Head of caudate nucleus (tissue), 42 donors: ENCODE measurements at places on chromosomes 13 and 19.

DNA sequence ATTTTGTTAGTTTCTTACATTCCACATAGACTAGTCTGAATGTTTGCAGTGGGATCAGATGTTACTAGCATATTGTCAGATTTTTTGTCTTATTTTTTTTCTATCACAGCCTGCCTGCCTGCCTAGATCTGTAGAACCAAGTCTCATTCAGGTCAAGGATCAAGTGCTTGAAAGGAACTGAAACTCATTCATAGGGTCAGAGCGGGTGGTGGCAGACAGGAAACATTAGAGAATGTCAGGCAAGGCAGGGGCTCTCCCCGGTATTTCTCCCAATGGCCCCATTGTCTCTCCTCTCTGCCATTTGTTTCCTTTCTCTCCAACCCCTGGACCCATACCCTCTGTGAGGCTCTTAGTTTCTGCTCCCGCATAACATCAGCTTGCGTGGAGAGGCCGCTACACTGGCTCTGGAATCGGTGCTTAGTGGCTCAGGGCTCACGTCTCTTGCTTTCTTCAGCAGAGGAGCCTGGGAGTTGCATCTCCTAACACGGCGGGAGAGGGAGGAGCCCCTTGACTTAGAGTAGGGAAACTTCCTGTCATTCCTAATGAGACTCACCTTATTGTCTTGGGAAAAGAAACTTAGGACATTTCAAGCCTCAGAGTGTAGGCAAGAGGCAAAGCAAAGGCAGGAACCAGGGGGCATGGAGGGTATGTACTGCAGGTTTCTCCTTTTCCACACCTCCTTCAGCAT, 35.6 kb upstream of the SPATA13 start:
- DNase-seq: no peak

DNA sequence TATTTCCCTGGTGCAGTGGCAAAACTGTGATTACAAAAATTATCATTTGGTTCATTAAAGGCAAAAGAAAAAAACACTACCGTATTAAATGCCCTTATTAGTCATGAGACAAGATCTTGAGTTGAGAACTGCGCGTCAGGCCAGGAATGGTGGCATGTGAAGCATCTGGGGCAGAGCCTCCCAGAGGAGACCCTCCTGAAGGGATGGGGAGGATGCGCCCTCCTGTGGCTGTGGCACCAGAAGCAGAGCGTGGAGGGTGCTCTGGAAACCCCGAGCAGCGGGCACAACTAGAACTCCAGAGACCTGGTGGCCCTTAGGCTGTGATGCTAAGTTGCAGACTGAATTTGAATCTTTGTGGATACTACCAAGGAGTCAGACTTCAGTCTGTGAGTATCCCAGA, 11.5 kb downstream of the CUL4A start:
- DNase-seq: no peak

GRCh38 chr13:98828614-98829013, 76.1 kb upstream of the SLC15A1 start:
- DNase-seq: no peak

- DNase-seq: no peak
Observed at GRCh38 chr19:18259893-18260292, 14.4 kb downstream of the IQCN start.

- DNase-seq: no peak
Observed at GRCh38 chr13:33331962-33332361, 46.4 kb upstream of the STARD13 start.

- no peak for DNase-seq
Observed at GRCh38 chr13:74825152-74825937, 656.6 kb downstream of the TBC1D4 start.

DNA sequence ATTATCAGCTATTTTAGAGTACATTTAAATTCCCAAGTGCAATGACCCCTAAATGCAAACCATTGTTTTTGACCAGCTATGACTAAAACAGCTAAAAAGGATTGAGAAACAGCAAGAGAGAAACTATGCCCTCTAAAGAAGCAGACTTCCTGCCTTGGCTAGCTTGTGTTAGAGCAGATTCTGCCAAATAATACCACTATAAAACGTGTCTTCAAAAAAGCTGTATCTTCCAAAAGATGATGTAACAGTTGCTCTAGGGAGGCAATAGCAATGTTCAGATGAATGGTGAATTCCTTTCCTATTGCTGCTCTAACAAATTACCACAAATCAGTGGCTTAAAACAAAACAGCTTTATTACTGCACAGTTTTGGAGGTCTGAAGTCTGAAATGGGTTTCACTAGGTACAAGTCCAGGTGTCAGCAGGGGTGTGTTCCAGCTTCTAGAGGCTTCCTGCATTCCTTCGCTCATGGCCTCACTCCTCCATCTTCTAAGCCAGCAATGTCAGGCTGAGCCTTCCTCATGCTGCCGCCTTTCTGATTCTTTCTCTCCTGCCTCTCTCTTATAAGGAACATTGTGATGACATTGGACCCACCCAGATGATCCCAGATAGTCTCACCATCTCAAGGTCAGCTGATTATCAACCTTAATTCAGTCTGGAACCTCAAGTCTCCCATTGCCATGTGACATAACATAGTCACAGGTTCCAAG, 84.5 kb downstream of the LRRC63 start:
- no peak for DNase-seq

DNA sequence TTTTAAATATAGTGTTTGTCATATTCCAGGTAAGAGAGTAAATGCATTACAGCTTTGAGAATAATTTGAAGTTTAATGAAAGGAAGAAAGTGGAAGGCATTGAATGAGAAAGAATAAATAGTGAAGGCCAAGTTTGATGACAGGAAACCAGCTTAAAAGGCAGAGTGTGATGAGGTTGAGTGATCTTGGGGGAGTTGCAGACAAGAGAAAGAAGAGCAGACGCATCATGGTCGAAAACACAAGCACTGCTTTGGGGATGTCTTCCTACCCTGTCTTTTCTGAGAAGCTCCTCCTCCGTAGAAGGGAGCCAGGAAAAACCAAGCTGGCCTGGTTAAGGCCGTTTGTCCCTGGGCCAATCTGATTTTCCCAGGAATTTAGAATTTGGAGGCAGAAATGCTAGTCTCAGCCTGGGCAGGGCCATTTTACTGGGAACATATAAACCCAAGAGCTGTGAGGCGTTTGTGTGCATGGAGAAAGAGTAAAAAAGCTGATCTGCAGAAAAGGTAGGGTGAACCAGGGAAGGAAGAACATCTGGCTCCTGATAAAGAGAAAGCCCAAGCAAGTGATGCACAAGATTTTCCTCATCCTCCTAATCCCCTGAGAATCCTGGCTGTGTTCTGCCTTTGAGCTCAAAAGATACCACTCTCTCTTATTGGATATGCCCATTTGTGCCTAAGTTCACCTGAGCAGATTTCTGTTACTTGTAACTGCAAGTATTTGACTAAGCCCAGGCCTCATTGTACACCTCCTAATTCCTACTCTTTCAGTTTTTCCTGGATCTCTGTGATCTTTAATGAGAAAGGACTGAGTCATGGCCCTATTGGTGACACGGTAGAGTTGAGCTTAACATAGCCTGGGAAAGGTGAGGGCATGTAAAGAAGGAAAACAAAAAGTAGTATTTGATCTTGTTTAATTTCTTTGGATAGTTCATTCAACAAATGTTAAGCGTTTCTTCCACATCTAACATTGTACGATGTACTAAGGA, 80.0 kb downstream of the WDFY2 start:
- DNase-seq: no peak

- DNase-seq: peak; percentile 10
Observed at GRCh38 chr19:2164020-2164998, 576 bp downstream of the DOT1L start.

GRCh38 chr19:19217099-19217498, 5.3 kb downstream of the NCAN start:
- DNase-seq: no peak

DNA sequence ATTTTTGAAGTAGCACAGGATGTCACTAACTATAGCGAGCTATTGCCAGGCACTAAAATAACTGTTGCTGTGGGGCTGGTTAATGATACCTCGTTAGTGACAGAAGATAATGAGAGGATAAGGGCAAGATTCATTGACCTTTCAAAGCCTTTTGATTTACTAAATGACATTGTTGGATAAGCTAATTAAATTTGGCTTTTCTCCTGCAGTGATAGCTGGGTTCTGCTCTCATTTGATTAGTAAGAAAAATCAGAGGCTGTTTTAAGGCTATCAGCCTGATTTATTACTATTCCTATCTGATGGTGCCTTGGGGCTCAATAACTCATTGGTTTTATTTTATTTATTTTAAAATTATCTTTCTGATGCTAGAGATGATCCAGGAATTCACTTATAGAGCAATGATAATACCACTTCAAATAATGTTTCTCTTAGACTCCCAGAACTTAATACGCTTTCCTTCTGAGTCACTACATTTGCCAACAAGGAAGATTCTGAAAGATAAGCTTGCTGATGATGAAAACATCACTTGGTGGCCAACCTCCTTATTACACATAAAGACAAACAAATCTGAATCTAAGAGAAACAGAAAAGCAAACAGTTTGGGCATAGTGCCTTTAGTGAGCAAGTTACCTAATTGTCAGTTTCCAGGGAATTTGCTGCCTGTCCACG, 501.3 kb upstream of the ARGLU1 start:
- no peak for DNase-seq

GRCh38 chr13:32726374-32727037, 140.3 kb downstream of the PDS5B start:
- no peak for DNase-seq

GRCh38 chr13:112716461-112716820, 26.6 kb downstream of the ATP11A start:
- DNase-seq: no peak

DNA sequence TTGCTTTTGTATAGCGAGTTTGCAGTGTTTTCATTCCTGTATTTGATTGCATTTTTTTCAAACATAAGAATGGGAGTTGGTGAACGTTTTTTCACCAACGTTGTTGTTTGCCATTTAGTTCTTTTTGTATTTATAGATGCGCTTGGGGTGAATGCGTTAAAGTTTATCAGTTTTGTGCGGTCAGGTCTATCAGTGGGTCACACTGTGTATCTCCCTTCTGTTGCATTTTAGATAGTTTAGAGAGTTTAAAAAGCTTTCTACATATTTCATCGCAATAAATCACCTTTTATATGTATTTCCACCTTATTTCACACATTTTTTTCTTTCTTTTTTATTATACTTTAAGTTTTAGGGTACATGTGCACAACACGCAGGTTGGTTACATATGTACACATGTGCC, 16.4 kb downstream of the OR7A5 start:
- DNase-seq: no peak

DNA sequence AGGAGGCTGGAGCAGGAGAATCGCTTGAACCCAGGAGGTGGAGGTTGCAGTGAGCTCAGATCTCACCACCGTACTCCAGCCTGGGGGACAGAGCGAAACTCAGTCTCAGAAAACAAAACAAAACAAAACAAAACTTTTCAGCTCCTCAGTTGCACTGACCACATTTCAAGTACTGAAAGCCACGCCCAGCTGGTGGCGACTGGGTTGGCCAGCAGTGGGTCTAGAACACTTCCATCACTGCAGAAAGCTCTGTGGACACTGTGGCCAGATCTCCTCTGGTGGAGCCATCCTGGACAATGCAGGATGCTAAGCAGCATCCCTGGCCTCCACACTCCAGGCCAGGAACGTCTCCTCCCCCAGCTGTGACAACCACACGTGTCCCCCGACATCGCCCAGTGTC, 21.1 kb downstream of the TLE2 start:
- no peak for DNase-seq

DNA sequence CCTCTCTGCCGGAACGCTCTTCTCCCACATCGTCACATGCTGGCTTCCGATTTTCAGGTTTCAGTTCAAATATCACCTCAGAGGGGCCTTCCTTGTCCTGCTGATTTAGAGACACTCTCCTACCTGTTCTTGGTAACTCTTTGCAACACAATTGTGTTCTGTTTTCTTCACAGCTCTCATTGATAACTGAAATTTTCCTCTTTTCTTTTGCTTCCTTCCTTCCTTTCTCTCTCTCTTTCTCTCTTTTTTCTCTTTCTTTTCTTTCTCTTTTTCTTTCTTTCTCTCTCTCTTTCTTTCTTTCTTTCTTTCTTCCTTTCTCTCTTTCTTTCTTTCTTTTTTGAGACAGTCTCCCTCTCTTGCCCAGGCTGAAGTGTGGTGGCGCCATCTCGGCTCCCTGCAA, 12.0 kb upstream of the LRRC4B start:
- DNase-seq: no peak

GRCh38 chr13:38582133-38582532, 104.7 kb upstream of the FREM2 start:
- no peak for DNase-seq
